ENCODE measurements at places on chromosomes 5 and 9.

DNA sequence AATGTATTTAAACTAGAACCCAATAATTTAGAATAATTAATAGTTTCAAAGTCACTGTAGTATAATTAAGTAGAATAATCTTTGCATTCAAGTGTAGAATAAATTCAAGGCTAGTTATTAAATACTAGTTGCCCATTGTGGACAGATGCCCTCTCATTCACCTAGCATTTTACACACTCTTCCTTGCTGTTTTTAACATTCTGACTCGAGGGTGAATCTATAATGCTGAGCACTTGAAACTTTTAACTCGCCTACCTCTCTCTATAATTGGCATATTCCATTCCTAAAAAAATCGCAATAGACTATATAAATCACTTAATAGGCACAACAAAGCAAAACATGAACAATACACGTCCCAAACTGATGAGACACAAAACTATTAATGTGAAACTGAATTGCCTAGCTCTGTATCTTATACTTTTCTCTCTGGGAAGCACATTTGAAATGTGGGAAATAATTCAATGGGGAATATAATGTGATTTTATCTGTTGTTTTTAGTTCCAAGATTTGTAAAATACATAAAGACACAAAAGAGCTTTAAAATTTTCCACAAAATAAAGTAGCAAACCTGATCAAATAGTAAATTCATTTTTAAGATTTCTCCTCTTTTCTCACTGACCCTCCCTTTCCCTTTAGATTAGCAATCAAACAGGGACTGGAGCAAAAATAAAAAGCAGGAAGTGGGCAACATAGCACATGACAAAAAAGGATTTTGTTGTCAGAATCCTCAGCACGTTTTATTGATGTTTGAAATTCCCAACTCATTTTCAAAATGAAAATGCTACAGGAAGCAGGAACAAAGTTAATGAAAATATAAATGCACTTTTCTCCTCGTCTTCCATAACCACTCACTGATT is 295.6 kb downstream of the PDE4D start:
- no peak for DNase-seq

DNA sequence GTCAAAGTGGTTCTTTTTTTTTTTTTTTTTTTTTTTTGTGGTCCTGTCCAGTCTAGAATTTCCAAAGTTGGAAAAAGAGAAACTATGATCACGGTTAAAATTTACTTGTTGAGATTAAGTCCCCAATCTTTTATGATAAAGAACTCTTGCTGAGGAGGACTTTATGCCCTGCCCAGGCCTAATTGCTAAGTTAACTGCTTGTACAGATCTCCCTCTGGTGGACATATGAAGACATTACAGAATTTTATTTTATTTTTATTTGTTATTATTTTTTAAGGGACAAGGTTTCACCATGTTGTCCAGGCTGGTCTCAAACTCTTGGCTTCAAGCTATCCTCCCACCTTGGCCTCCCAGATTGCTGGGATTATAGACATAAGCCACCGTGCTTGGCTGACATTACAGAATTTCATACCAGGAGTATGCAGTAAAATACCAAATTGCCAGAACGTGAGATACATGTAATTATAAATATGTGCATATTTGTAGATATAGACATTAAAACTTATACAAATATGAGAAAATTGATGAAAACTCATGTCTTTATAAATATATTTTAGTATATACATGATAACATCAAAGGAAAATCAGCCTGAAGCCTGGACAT is 91.2 kb downstream of the RFK start:
- DNase-seq = no peak

GRCh38 chr9:23643656-23644258 is 182.3 kb downstream of the ELAVL2 start:
- DNase-seq = no peak

DNA sequence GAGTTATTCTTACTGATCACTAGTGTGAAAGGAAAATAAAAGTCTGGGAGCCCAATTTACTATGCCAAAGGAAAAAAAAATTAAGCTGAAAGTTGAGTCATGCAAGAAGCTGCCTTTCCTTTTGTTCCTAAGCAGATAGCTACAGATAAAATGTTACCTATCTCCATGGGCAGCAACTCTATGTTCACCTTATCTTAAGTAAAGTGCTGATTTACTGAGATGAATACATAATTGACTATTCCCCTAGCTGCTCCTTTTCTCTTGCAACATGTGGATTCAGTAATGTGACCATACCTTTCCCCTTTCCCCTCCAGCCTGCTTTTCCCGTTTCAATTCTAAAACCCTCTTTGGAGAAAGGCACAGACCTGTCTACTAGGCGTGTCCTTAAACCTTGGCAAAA is 62.7 kb upstream of the NR5A1 start:
- no peak for DNase-seq

- DNase-seq = no peak
These were observed 25.4 kb upstream of the RNF20 start for GRCh38 chr9:101508211-101508610.

DNA sequence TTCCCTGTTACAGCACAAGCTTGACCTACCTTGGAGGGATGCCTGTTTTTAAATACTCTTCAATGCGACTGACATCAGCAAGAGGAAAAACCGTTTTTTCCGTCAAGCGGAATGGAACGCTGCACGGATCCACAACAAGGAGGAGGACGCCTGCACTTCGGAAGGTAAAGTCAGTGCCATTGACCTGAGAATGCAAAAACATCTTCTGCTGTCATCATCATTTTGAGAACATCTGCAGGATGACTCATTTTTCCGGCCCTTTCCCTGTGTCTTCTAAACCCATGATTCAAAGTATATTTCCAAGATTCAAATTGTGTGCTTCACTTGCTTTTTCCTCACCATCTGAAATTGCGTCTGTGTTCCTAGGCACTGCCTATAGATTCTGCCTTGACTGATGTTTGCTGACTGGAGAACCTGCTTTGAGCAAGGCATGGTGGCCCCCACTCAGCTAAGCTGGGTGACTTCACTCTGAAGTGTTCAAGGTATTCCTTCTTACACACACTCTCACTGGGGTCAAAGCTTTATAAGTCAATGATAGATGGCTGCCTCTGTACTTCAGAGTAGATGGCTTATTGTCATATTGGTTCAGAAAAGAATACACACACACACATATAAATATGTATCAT is 78.1 kb downstream of the CEMIP2 start:
- DNase-seq = no peak

DNA sequence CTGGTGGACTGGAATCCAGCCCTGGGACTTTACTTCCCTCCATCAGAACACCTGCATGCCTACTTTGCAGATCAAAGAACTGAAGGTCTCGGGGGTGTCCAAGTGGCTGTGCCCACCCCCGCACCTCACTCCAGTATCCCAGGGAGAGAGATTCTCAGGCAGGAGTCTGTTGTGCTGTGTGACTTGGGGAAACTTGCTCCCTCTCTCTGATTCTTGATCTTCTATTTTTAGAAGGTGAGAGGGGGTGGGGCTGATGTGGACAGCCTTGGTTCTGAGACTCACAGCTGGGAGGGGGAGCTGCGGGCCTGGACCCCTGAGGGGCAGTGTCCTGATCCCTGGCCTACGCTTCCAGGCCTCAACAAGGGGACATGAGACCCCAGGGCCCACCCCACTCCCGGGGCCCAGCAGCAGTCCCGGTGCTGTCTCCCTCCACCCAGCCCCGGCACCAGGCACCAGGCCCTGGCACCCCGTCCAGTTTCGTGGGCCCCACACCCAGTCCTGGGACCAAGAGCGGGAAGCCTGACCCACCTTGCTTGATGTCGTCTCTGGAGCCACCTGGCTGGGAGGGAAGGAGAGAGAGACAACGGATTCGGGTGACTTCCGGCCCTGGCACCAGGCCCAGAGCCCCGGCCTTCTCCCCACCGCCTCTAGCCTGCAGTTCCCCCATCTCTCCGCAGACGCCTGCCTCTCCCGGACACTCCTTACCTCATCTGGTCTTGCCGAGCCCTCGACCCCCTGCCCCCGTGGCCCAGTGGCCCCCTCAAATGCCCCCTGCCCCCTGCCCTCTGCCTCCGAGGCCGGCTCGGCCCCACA is 74.0 kb upstream of the SPTLC1 start:
- DNase-seq = no peak

DNA sequence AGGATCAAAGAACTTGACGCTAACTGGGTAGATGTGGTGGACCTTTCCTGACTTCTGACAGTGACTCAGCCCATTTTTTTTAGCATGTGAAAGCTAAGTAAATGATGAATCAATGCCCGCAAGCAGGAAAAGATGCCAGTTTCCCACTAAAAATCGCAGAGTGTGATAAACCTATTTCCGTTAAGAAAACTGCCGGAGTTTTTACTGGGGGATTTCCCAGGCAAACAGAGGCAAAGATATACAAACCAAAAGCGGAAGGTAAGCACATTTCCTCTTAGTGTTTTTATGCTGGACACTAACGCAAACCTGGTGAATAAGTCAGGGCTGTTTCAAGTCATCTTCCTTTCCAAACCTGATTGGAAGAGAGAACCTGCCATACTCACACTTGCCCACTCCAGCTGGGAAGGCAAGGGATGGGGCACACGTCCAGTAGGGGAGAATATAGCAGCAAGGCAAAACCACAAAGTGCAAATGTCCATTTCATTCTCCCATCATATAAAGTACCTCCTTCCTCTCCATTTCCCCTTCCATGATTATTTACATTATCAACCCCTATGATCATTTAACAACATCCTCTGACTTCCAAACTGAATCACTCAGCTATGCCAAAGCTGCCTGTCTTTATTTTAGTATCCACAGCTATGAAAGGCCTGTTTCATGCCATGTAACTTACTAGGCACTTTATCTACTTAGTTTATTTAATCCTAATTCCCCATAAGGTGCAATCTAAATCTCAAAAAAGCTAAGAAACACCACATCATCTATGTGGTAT is 349.7 kb upstream of the RFX3 start:
- DNase-seq = no peak

DNA sequence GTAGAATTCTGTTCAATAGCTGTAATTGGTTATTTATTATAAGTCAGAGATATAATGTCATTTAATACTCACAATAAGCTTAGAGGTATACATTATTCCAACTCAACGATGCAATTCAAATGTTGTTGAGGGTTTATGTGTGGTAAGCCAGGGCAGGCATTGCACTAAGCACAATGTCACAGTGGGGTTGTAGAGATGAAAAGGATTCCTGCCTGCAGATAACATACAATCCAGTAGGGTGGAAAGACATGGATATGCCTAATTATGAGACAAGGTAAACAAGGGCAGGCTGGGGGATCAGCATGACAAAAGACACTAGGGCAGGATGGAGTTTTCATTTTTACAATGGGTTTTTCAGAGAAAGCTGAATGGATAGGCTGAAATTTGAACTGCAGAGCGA is 98.7 kb upstream of the PALM2AKAP2 start:
- DNase-seq = no peak

DNA sequence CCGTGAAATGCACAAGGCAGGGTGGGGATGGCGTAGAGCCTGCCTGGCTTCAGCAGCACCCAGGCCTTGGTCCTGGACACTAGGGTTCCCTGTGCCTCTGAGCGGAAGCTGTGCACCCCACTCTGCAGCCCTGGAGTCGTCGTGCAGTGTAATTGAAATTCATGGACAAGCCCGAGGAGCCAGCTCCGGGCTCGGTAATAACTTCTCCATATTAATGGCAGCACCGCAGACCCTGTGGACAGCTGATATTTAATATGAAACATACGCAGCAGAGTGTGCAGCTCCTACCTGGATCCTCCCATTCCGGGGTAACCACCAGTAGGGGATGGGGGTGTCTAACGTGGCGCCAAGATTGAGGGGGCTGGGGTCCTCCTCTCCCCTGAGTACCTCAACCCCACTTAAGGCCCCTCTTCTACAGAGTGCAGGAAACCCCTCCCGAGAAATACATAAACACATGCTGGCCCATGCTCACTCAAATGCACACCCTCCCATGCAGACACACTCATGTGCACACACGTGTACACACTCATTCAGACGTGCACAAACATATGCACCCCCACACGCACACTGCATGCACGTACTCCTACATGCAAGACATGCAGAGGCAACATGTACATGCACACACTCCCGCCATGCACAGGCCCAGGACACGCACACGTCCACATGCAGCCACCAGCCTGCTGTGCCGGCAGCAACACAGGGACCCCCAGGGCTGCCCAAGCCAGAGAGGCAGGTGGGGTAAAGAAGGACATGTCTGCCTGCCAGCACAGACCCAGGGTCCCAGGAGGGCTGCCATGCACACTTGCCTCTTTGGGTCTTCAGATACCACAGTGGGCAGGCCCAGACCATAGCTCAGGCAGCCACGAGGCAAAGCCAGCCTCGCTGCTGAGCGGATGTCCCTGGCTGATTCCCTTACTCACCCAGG is 8.1 kb downstream of the ADAMTS2 start:
- DNase-seq = no peak

GRCh38 chr9:2477755-2478154 is 143.8 kb upstream of the VLDLR start:
- no peak for DNase-seq

DNA sequence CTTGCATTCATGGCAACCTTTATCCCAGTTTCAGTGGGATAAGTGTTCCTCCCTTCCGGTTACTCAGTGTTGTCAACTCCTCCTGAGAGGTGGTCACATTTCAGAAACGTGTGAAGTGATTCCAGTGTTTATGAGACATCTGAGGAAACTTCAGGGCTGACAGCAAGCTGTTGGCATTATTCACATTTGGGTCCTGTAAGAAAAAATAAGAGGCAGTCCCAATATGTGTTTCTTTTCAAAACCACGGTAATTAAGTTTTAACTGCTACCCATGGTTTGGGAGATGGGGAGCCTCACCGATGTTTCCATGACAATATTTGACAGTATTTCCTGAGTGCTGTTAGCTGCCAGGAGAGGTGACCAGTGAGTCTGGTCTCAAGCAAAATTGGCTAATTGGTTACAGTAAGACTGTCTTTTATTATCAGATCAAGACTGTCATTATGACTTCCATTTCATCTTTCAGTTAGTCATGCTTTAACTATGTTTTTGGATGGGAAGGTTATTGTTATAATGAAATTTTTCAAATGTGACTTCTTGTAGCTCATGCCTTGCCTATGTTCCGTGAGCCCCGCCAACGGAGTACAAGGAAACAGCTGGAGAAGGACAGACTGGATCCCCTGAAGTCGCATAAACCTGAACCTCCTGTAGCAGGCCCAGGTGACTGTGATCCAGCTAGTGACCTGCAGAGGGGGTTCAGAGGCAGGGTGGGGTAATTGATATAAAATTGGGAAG is 115.3 kb downstream of the GDNF start:
- DNase-seq = no peak

DNA sequence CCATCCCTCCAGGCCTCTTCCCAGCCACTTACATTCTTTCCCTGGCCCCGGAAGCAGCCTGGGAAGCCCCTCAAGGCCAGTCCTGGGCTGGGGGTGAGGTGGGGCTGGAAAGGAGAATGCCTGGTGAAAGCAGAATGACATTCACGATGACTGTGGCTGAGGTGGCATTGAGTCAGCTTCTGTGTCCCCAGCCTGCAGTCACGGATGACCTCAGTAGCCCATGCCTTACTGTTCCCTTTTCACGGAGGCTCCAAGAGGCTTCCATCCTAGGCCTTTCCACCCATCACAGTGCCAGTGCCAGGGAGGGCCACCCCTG is 2.7 kb downstream of the PRDM12 start:
- no peak for DNase-seq
